ENCODE measurements at places on chromosomes 2 and 18. TPM values are rescaled to one million over a fixed set of nuclear protein-coding genes. Genes with fewer than 3 reads are reported as not detected.

The FSIP2 gene
- total RNA-seq: 0.13 TPM

The GBX2 gene
- 0.40 TPM for total RNA-seq

GRCh38 chr18:22284581-22285360 lies 115.4 kb downstream of the GATA6 start:
- DNase-seq: no peak

DNA sequence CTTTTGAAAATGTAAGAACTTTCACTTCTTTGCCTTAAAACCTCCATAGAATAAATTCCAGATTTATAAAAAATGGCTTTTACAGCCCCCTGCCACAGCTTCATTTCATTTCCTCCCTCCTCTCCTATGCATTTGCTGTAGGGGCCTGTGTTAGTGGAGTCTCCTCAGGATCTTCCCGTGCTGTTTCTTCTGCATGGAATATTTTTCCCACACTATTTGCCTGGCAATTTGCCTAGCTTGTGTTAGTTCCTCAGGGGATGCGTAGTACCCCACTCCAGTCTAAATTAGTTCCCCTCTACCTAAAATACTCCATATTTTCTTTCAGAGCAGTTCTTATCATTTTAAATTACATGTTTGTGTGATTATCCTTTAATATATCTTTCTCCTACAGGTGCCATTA lies 262.2 kb downstream of the PLCL1 start:
- no peak for DNase-seq

DNA sequence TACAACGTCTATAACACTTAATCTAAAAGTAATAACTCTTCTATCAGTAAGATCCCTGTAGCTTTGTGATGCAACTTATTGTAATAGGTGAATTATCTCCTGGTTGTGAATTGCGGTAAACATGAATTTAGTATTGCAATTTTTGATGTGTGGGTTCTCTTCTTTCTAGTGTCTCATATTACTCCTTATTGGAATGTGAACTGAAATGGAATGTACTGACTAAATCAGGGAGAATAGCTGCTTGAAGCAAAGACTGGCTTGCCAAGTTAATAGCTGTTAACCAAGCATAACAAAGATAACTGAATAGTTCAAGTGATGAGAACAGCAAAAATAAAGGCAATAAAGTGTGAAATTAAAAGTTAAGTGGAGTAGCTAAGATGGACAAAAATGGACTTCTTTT lies 60.5 kb upstream of the TFPI start:
- DNase-seq: peak; percentile 69

The MXD1 gene
- total RNA-seq: 0.83 TPM

- no peak for DNase-seq
These were observed 398.8 kb downstream of the GALR1 start for GRCh38 chr18:77648411-77648810.

DNA sequence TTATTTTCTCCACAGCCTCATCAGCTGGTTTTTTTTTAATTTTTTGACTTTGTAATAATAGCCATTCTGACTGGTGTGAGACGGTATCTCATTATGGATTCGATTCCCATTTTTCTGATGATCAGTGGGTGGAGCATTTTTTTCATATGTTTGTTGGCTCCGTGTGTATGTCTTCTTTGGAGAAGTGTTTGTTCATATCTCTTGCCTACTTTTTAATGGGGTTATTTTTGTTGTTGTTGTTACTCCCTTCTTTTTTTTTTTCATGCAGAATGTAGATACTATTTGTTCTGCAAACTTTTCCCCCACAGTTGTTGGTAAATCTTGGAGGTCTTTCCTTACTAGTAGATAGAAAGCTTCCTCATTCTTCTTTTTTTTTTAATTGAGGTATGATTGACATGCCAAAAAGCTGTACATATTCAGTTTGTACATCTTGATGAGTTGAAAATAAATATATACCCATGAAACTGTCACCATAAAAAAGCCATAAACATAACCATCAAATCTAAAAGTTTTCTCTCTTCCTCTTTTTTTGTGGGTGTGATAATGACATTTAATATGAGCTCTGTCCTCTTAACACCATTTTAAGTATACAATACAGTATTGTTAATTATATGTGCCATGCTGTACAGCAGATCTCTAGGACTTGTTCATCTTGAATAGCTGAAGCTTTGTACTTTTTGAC lies 21.8 kb upstream of the NT5DC4 start:
- no peak for DNase-seq

DNA sequence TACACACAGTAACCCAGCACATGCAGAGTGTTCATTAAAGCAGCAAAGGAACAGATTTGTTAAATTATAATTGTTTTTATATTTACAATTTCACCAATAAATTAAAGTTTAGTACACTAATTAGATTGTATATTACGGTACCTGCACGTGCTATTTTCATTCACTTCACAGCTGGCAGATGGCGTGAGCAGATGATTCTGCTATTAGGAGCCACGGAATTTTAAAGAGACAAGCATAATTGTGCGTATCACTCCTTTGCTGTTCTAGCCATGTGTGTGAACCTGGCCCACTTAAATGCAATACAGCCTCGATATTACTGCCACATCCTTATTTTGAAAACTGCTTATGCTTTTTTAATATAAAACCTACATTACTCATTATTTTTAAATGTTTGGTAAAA lies 332.8 kb upstream of the SOX11 start:
- no peak for DNase-seq

DNA sequence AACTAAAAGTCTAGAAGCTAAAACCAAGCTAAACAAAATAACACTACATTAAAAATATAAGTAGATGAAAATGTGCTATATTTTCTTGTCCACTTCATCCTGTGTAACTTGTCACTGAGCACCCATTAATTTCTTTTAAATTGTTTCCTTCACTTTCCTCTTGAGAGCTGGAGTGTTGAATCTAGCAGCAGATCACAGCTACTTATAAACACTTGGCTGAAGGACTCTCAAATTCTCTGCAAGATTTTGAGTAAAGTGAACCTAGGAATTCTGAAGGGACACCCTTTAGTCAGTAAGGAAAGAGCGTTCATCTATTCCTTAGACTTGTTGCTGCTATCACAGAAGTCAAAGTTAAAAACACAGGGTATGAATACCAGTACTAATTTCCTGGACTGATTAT lies 1163.9 kb downstream of the DPP10 start:
- DNase-seq: no peak

GRCh38 chr18:3297025-3297984 lies 35.4 kb downstream of the MYL12B start:
- DNase-seq: peak; percentile 85

DNA sequence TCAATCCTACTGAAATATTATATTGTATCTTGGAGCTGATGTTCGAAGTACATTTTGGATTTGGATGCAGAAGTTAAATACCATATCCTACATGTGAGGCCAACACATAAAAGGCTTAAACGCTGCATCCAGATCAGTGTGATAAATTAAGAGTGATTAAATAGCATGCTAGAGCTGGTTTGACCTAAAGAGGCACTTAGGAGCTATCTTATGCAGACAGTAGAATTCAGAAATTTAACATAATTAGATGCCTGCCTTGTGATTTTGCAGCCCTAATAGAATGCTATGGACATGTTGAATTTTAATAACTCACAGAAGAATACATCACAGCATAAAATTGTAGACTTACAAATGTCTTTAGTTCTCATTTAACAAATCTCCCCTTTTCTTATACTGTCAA lies 501.2 kb upstream of the LINC00305 start:
- no peak for DNase-seq

The ELOA2 gene
- not detected for total RNA-seq

The TPGS2 gene
- total RNA-seq: 385 TPM

The NEU2 gene
- total RNA-seq: not detected

The KIF1A gene
- total RNA-seq: 0.75 TPM

DNA sequence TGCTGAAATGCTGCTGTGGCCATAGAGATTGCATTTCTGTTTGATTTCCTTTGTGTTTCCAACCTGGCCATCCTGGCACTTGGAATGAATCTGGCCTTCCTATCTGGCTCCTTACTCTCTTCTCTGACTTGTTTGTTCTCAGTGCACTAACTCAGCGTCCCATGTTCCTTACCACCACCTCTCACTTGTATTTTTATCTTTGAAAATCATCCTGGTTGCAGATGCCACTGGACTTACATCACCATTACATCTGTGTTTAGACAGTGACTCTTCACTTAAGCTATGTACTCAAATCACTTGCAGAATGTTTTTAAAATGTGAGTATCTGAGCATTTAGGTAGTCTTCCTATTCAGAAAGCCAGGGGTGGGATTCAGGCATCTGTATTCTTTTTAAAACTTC lies 239.5 kb downstream of the WDR7 start:
- peak; percentile 91 for DNase-seq

GRCh38 chr2:8541223-8541622 lies 140.6 kb upstream of the ID2 start:
- DNase-seq: no peak

The TRABD2A gene
- total RNA-seq: 14.8 TPM

The TMEM198 gene
- total RNA-seq: 4.2 TPM

GRCh38 chr2:100964222-100964621 lies 37.9 kb upstream of the RPL31 start:
- no peak for DNase-seq

The FTCDNL1 gene
- 0.75 TPM for total RNA-seq

- peak; percentile 96 for DNase-seq
These were observed 81.4 kb upstream of the PKDCC start for GRCh38 chr2:41966431-41966893.

The ERBB4 gene
- total RNA-seq: not detected
